ENCODE measurements at places on chromosomes 12 and 14. TPM values are rescaled to one million over a fixed set of nuclear protein-coding genes. Genes with fewer than 3 reads are reported as not detected.

ANG gene
- 0.49 TPM for total RNA-seq

KRT83 gene
- total RNA-seq = not detected

DNA sequence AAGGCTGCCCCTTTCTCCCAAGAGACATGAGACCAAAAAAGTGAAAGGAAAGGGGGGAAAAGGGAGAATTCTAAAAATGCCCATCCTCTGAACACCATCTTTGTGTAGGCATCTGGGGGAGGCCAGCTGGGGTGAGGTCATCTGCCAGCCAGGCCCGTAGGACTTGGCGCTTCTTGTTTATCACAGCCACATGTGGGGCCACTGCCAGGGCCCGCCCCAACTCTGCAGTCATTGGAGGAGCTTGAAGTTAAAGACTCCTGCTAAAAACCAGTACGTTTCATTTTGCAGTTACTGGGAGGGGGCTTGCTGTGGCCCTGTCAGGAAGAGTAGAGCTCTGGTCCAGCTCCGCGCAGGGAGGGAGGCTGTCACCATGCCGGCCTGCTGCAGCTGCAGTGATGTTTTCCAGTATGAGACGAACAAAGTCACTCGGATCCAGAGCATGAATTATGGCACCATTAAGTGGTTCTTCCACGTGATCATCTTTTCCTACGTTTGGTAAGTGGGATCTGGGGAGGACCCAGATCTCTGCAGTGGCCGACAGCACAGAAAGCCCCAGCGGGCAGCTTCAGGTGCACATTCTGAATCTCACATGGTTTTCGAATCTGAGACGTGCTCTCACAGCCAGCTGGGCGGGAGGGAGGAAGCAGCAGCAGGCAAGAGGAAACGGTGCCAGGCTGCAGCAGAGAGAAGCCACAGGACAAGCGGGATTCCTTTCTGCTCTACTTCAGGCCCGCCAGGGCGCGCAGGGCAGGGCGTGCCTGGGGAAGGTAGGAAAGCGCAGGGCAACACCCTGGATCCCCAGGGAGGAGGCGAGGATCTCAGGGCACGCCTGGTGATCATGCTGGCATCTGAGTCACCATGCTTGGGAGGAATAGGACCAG lies at the start of gene P2RX7:
TSS of gene P2RX7 (plus strand) at position 276 of the 881 bp plus-strand sequence. CDS start at position 371, 95 bp downstream.
- peak within 1 kb of the TSS; percentile 19 for H3K27ac ChIP-seq
- no peaks in the 10 kb centered on the region for H3K36me3 ChIP-seq
- H3K4me1 ChIP-seq = peaks cover 6% of the 10 kb centered on the region
- peak within 1 kb of the TSS; percentile 44 for H3K4me3 ChIP-seq
- no peaks in the 10 kb centered on the region for H3K27me3 ChIP-seq

- H3K4me1 ChIP-seq = no peaks in the 10 kb centered on the region
- no peaks in the 10 kb centered on the region for H3K27me3 ChIP-seq
- H3K27ac ChIP-seq = no peak overlapping the region
- no peaks in the 10 kb centered on the region for H3K36me3 ChIP-seq
Measured at GRCh38 chr12:123816896-123817537, 54.9 kb downstream of the DNAH10 start.

DNA sequence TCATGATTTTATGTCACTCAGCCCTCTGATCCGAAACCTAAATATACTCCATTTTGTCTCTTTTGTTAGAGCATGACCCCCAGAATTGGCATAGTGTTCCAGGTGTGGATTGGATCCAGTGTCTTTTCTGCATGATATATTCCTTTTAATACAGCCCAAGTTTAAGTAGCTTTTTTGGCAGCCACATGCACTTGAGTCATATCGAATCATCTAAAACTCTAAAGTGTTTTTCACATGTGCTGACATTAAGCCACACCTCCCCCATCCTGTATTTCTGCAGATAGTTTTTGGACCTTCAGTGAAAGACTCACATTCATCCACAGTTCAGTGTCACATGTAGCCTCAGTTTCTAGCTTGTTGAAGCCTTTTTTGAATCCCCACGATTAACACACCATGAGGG lies 30.6 kb downstream of the BORCS5 start:
- no peaks in the 10 kb centered on the region for H3K36me3 ChIP-seq
- no peaks in the 10 kb centered on the region for H3K27me3 ChIP-seq
- no peak overlapping the region for H3K4me3 ChIP-seq
- H3K4me1 ChIP-seq = 0 out of 2 replicates have a peak, but pooled peaks cover 3% of the 10 kb centered on the region

GRCh38 chr14:23094666-23095195 lies at the start of gene ACIN1:
TSS of gene ACIN1 (minus strand) at chr14:23095136. CDS start at chr14:23095112, 24 bp downstream.
- H3K4me1 ChIP-seq = peaks cover 2% of the 10 kb centered on the region
- DNase-seq = peak; percentile 85
- peaks cover 37% of the 10 kb centered on the region for H3K36me3 ChIP-seq
- H3K4me3 ChIP-seq = peak within 1 kb of the TSS; percentile 94
- H3K27me3 ChIP-seq = no peaks in the 10 kb centered on the region
- peak within 1 kb of the TSS; percentile 92 for H3K27ac ChIP-seq

DNA sequence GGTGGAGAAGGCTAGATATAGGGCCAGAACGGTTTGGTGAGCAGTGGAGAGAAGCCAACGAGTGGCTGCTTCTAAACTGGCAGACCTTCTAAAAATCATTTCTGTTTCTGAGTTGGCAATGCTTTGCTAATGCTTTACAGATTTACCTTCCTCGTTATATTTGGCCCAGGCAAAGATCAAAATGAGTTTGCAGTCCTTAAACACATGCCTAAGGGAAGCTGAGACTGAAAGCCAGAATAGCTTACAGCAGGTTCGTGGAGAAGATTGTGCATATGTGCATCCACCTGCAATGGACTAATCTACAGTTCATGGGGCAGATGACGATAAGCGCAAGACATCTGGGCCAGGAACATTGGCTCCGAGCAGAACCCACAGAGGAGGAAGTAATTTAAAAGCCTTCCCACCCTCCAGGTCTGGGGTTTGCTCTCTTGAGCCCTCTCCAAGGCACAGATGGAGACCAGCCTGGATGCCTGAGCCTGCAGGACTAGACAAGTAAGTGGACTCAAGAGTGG lies 99.4 kb downstream of the NINJ2 start:
- H3K4me3 ChIP-seq = no peak overlapping the region
- peaks cover 5% of the 10 kb centered on the region for H3K36me3 ChIP-seq
- no peak overlapping the region for H3K27ac ChIP-seq
- no peaks in the 10 kb centered on the region for H3K4me1 ChIP-seq
- no peaks in the 10 kb centered on the region for H3K27me3 ChIP-seq

- H3K36me3 ChIP-seq = no peaks in the 10 kb centered on the region
- H3K27me3 ChIP-seq = no peaks in the 10 kb centered on the region
- H3K27ac ChIP-seq = no peak overlapping the region
Measured at GRCh38 chr12:87866578-87867292, 162.5 kb downstream of the C12orf50 start.

GRCh38 chr12:125983094-125983783 lies 918.0 kb downstream of the AACS start:
- no peak for DNase-seq
- no peaks in the 10 kb centered on the region for H3K27me3 ChIP-seq
- H3K4me3 ChIP-seq = no peak overlapping the region
- H3K27ac ChIP-seq = no peak overlapping the region
- H3K36me3 ChIP-seq = no peaks in the 10 kb centered on the region

GRCh38 chr12:115364921-115365320 lies 680.9 kb upstream of the TBX3 start:
- H3K4me1 ChIP-seq = no peaks in the 10 kb centered on the region
- H3K4me3 ChIP-seq = no peak overlapping the region
